ENCODE measurements at places on chromosomes 2 and 18.

- DNase-seq = no peak
Observed at GRCh38 chr2:117481608-117482007, 332.9 kb upstream of the DDX18 start.

DNA sequence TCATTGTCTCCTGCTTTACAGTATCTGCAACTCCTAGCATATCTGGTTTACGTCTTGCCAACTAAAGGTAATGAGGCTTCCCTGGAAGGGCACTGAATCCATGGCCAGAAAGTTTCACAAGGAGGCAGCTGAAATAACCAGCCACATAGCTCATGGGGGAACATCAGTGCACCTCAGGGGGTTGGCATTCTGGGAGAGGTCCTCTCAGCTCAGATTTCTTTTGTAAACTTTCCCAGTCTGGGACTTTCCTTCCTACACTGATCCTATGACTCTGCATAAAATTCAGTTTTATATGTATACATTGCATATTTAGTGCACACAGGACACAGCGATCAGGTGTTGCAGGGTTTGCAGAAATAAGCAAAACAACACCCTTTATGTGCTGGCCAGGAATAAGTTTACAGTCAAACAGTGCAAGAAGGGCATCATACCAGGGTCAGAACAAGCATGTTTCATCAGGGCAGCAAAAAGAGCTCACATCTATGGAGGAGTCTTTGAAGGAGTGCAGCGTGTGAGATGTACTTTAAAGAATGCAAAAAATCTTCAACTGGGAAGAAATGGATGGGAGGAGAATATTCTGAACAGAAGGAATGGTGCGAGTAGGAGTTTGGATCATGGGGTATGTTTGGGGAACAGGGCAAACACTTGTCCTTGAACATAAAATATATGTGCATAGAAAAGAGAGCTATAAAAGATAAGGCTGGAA, 240.6 kb upstream of the RAB12 start:
- DNase-seq = no peak

DNA sequence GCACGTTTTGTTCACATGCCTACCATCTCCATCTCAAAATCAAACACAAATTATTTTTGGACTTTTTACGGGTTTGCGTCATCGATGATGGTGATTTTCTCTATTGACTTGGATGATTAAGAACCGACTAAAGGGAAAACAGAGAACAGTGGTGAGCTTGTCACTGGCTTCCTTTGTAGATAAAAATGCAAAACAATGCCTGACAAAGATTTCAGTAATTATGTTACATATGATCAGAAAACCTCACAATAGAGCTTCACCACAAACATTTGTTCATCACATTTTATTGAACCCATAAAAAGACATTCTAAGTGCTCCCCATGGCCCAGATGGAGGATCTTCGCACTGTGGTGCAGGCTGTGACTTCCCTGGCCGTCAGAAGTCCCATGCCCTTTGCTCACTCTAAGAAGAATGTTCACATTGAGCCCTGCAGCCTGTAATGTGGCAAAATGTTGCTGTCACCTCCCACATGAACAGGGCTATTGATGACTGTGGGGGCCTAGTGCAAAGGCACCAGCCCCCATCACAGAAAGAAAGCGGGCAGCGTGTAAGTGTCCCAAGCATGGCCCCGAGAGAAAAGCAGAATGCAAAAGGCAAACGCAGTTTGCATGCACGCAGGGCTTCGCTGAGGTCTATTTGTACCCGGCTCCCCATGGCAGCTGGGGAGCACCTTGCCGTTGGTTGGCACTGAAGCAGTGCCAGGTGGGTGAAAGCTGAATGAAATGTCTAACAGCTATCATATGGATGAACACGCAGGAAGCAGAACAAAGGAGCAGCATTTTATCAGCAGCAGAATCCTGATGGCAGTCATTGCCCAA, 60.6 kb downstream of the BCL2 start:
- peak; percentile 40 for DNase-seq

- no peak for DNase-seq
Observed at GRCh38 chr2:99520813-99521212, 31.0 kb upstream of the REV1 start.

DNA sequence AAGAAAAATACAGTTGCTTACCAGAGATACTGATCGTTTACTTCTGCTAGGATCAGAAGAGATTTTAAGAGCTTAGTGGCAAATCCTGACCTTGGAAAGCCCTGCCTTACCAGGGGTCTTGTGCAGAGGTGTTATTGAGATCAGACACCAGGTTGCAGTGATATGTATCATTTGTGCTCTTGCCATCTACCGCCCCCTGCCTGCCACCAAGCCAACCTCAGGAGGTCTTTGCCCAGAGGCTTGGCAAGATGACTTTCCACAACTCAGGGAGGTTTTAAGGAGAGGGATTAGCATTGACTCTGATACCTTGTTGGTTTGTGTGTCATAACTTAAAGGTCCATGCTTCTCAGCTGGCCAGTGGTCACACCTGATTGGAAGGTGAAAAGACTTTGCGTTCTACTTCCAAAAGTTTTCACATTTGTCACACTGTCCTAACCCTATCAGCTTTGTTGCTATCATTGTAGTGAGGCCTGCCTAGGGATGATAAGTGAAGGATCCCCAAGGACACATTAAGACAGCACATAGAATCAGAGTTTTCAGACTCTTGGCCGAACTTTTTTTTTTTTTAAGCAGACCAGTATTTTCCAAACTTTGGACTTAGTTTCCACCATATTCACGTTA, 46.2 kb upstream of the MGAT5 start:
- DNase-seq = no peak

DNA sequence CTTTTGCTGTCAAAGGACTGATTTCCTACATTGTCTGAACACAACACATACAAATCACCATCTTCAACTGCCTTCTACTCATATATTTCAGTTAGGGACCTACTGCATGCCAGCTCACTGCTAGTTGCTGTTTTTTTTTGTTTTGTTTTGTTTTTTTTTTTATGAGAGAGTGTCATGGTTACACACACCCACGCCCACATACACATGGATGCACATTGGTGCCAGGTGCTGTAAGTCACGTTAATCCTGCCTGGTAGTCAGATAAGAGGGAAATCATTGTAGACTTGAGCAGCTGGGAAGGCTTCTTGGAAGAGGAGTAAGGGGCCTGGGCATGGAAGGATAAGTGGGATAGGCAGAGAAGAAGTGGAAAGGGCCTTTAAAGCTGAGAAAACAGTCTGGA, 209.9 kb downstream of the TDRD15 start:
- DNase-seq = no peak

DNA sequence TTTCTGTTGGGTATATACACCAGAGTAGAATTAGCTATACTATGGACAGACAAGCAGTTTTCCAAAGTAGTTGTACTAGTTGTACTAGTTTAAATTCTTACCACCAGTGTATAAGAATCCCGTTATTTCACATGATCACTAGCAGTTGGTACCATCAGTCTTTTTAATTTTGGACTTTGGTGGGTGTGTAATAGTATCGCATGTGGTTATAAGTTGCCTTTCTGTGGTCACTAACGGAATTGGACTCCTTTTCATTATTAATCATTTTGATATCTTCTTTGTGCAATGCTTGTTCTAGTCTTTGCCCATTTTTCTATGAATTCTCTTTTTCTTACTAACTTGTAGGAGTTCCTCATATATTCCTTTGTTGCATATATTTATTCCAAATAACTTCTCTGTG, 89.8 kb downstream of the ASXL2 start:
- DNase-seq = no peak

- no peak for DNase-seq
Observed at GRCh38 chr2:146246736-146247523, 1597.9 kb upstream of the ACVR2A start.

GRCh38 chr2:241065355-241065803, 36.7 kb downstream of the MTERF4 start:
- DNase-seq = no peak

DNA sequence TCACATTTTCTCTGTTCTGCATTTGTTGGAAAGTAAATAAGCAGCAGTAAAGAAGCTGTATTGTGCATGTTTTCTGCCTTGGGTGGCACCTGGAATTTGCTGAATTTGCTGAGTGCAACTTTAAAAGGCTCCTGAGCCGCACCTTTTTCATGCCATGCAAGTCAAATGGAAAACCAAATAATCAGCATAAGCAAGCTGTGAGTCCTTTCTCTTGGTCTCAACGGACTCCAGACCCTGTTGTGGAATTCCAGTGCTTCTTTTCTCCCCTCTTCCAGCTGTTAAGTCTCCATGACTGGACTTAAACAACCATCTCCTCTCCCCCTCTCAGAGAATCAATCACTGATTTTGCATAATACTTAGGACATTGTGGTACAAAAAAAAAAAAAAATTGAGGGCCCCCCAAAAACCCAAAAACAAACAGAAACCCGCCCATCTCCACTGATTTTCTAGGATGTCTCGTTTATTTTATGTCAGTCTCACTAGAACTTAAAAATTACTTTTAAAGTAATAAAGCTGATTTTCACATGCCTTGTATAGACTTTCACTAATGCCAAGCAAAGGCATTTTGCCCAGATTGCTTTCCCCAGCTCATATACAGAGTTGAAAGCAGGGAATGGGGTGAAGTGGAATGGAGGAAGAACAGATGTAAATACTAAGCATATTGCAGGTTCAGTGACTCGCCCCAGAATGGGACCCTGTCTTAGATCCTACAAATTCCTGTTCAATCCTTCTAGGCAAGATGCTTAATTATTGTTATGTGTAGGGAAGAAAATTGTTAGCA, 5.1 kb upstream of the CETN1 start:
- no peak for DNase-seq

DNA sequence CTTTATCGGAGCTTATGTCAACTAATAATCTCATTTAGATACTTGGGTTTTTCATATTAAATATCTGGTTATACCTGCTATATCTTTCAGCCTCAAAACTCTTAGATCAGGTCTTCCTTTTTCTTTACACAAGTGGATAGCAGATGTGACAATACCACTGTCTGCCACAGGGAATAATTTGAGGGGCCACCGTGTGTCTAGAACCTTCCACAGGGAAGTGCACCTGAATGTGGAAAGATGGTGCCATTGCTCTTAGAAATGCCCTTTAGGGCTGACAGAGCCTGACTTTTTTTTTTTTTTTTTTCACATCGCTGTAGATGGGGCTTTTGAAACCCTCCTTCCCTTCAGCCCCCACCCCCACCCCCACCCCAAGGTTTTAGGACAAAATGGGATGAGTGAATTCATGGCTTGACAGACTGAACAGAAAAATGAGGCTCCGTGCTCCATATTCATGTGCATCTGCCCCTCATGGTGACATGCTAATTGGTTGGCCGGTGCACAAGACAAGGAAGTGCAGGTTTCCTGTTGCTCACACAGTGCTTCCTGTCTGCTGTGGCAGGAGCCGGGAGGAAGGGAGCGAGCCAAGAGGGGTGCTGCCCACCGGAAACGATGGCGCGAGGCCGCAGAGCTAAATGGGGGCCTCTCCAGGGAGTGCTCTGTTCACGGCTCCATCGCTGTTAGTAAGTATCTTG, 246.0 kb downstream of the LDLRAD4 start:
- DNase-seq = no peak

GRCh38 chr2:234309431-234309830, 187.4 kb downstream of the ARL4C start:
- no peak for DNase-seq

- DNase-seq = no peak
Observed at GRCh38 chr18:32335228-32335627, 135.5 kb downstream of the GAREM1 start.

All from DMS79 treated with DMSO at 0.1 percent for 48 hours (cell line).